Cerebellum (tissue), 4 donors: ENCODE measurements at places on chromosomes 7 and 10.

- DNase-seq: no peak
Observed at GRCh38 chr10:101005869-101006567, 6.4 kb downstream of the LZTS2 start.

DNA sequence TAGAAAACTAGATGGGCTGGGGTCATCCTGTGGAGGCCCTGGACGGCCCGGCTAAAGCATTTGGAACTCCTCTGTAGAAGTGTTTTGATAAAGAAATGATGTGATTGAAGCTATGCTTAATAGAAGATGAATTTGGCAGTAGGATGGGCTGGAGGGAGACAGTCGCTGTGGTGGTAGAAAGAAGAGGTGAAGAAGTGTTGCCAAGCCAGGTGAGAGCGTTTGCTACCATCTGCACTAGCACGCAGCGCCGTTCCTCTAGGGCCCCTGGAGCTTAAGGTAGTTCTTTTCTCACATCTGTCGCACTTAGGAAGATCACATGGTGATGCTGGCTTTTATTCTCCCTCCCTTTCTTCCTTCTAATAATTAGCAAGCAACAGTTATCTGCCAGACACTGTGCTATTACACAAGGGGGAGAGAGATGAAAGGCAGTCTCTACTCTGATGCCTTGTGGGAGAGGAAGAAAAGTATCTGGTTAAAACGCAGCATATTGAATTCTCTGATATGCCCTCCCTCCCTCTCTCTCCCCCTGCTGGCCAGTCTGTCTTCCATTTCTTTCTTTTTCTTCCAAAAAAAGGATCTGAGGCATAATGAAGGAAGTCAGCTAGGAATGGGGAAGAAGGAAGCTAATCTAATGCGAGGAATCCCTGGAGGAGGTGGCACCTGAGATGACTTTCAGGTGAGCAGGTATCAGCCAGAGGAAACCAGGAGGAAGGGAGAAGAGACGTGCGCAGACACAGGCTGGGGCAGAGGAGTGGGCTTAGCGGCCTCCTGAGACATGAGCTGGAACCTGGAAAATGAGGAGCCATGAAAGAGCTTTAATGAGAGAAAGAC lies 162.3 kb upstream of the KLF14 start:
- DNase-seq: no peak

DNA sequence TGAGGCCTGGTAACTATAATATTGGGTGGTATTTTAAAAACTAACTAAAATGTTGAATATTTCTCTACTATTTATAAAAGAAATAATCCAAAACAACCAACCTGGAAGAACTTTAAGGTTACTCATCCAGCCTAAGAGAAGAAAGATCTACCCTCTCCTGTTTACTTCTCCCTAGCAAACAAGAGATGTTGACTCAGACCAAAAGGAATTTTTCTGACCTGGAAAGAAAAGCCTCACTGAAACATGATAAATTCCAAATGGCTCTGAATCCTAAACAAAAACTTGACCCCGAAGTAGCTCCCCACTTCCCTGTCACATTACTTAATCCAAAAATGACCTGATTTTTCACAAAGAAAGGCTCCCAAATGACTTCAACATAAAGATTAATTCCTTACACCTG lies 101.2 kb downstream of the PARD3 start:
- no peak for DNase-seq

- no peak for DNase-seq
Observed at GRCh38 chr7:156147756-156148504, 335.7 kb upstream of the SHH start.

DNA sequence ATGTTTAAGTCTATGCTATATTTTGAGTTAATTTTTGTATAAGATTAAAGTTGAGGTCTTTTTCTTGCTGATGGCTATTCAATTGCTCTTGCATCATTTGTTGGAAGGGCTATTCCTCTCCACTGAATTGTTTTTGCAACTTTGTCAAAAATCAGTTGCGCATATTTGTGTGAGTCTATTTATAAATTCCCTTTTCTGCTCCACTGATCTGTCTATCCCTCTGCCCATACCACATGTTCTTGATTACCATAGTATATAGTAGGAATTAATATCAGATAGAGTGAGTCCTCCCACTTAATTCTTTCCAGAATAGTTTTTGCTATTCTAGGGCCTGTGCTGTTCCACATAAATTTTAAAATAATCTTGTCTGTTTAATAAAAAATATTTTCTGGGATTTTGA lies 152.4 kb upstream of the ADCY1 start:
- no peak for DNase-seq

DNA sequence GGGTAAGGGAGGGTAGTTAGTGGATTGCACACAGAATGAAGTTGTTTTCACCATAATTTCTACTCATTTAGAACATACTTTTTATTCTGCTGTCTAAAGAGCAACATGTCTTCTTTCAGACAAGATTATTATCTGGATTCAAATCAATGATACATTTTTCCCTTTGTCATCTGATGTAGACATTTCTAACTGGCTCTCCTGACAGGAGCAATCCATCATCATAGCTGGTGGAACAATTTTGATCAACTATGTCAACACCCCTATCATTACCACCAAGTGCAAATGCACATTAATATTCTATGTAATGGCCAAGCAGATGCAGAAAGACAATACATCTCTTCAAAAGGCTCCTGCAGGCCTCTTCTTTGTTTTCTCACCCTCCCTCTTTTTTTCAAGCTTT lies 672.9 kb upstream of the LRRTM3 start:
- no peak for DNase-seq

- no peak for DNase-seq
Observed at GRCh38 chr7:43572516-43573049, 10.3 kb upstream of the STK17A start.

DNA sequence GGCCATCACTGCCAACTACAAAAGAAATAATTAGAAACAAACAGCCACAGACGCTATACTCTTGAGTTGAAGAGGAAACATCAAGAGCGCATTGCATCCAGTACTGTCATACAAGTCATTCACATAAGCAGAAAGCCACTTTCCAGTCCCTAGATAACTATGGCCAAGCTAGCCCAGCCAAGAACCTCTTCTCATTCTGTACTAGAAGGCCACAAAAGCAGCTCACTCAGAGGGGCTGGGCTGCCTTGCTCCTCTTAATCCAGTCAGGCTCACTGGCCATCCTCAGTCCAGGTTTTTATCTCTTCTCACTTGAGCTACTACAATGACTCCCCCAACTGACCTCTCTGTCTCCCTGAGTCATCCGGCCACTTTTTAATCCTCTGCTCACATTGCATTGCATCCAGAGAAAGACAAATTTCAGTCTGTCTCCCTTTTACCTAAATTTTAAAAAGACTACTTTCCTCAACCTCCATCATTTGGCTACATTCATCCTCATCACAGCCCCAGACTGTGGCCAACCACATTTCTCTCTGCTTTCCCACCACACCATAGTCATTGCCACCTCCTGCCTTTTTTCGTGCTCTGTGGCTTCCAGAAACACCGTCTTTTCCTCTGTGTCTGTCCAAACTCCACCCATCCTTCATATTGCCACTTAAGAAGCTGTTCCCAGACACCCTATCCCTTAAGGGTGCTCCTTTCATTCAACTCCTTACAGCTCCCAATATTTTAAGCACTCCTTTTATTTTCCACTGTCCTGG lies 25.0 kb downstream of the PPP1R3C start:
- DNase-seq: no peak

DNA sequence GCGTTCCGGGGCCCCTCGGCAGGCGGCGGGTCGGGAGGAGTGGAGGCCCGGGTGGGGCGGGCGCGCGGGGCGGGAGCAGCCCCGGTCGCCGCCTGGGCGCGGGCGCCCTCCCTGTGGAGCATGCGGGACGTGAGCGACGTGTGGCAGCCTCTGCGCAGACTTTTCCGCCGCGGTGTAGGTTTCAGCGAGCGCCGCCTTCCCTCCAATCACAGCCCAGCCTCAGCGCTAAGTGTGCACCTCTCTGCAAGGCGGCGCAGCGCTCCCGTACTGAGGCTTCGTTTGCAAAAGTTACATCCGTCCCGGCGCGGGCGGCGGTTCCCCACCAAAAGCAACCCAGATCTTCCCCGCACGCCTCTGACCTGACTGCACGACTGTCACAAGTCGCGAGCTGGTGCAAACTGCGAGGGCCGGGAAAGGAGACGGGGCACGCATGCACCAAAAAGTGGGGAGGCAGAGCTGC lies 1.2 kb upstream of the PFKFB3 start:
- DNase-seq: peak; percentile 46

DNA sequence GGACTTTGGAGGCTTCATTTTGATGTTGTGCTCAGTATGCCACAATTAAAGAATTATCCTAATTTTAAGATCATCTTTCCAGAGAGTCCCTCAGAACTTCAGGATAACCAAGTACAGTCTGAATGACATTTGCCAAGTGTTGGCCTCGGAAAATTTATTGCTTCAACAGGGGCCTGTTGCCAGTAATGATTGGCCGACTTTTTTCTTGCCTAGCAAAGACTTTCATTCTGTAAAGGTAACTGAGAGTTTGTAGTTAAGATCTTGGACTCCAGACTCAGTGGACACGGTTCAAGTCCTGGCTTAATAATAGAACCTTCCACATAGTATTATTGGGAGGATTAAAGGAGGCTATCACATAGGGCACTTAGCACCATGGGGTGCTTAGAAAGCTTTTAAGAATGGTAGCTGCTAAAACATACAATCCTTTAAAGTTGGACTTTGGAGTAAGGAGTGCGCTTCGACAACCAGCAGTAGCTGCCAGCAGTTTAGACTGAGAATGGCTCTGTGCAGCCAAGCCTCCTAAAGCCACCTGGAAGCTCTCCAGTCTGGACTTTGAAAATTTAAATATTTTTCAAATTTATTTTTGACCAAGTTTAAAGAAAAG lies 90.0 kb downstream of the PLCE1 start:
- DNase-seq: no peak

DNA sequence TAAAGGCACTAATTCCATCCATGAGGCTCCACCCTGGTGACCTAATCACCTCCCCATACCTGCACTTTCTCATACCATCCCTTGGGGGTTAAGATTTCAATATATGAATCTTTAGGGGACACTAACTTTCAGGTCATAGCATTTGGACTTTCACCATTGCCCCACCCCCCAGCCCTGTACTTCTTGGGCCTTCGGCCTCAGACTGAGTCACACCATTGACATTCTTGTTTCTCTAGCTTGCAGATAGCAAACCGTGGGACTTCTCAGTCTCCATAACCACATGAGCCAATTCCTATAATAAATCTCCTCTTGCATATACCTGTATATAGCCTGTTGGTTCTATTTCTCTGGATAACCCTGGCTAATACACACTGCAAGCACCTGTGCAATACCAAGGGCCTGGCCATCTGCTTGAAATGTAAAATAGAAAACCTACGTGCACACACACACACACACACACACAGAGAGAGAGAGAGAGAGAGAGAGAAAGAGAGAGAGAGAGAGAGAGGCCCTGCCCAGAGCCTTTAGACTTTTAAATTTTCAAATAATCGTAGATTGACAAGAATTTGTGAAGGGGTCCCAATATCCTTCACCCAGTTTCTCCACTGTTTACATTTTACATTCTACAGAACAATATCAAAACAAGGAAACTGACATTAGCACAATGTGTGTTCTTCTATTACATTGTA lies 25.3 kb downstream of the ANXA8 start:
- no peak for DNase-seq

DNA sequence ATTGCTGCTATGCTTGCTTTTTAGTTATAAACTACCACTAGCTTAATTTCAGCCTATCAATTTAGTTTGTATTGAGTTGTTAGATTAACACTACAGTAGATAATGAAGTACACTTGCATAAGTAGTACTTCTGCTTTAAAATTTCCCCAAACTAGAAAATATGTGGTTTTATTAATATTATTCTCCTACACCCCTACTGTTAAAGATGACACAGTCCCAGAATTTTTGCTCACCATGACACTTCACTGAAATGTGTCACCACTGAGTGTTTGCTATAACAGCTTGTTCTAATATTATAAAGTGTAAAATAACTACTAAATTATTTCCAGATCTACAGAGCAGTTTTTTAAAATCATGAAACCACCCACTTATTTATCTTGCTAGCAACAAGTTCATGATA lies 31.6 kb downstream of the RHEB start:
- DNase-seq: no peak

DNA sequence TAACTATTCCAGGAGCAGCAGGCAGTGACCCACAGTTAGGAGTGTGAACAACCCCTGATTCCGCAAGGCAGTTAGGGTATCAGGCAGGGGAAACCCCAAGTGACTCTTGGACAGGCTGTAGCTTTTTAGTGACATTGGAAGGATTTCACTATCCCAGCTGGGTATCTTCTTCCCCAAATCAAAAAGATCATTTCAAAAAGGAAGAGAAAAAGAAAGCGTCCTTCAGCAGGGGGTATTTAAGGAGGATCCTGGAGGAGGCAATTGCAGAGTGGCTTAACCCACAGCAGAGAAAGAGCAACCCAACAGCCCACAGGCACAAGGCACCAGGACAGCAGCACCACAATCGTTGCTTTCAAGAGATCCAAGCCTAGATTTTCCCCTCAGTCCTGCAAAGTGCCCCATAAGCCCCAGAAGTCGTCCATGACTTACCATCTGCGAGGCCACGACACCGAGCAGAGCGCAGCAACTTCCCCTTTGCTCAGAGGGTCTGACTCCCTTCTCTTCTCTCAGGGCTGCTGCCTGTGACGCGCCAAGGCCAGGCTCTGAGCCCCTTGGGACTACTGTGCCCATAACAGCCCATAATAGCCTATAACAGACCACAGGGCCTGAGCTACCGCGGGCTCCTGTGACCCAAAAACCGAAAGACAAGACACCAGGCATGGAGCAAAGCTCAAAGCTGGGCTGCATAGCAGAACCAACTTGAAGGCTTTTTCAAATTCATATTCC lies 19.8 kb downstream of the PIK3AP1 start:
- no peak for DNase-seq

DNA sequence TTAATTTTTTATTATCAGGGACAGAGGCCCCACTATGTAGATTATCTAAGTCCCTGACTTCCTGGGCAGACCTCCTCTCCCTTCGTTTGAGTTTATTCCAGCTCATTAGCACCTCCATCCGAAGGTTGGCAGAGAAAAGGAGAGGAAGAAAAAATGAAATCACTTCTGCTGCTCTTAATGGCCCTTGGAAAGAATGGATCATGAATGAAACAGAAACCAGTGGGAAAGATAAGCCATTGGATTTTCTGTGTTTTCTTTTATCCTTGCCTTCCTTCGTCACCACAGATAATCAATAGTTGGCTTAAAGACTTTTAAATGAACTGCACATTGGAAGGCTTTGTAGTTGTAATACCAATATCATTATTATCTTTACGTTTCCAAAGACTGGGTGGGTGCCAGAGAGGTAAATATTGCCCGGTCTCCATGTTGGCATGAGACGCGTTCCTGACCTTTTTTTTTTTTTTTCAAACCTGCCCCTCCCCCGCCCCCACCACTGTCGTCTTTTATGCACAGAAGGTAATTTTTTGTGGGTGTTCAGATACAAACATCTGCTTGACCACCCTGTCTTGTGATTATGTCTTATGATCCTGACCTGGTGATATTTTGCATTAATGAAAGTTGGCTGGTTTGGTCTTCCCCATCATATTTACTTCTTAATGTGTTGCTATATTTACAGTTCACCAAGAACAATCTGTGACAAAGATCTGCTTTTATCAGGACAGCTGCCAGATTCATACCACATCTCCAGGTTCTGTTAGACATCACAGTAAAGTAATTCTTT lies 116.8 kb downstream of the ARID5B start:
- DNase-seq: no peak

GRCh38 chr7:67593794-67594193 lies 597.2 kb downstream of the TYW1 start:
- no peak for DNase-seq

- no peak for DNase-seq
Observed at GRCh38 chr10:26044141-26044749, 110.2 kb downstream of the MYO3A start.
